A549 treated with DMSO at 1 μM for 4 hours (cell line): ENCODE measurements at places on chromosomes 13 and 19. TPM values are rescaled to one million over a fixed set of nuclear protein-coding genes. Genes with fewer than 3 reads are reported as not detected.

The TSPAN16 gene
- total RNA-seq: not detected in 5 replicates

The KLK3 gene
- total RNA-seq: not detected in 5 replicates

The ACP5 gene
- 0.16 to 0.66 TPM (median 0.17 TPM) in 3 of 5 replicates, not detected in the others for total RNA-seq

The FAM83E gene
- 0.14 to 0.40 TPM (median 0.22 TPM) in 4 of 5 replicates, not detected in the other for total RNA-seq

The SLC10A2 gene
- total RNA-seq: not detected in 5 replicates

The PALM3 gene
- 1.8 to 2.5 TPM (median 2.0 TPM) in 5 replicates for total RNA-seq
